ENCODE measurements at places on chromosomes 7 and 10.

DNA sequence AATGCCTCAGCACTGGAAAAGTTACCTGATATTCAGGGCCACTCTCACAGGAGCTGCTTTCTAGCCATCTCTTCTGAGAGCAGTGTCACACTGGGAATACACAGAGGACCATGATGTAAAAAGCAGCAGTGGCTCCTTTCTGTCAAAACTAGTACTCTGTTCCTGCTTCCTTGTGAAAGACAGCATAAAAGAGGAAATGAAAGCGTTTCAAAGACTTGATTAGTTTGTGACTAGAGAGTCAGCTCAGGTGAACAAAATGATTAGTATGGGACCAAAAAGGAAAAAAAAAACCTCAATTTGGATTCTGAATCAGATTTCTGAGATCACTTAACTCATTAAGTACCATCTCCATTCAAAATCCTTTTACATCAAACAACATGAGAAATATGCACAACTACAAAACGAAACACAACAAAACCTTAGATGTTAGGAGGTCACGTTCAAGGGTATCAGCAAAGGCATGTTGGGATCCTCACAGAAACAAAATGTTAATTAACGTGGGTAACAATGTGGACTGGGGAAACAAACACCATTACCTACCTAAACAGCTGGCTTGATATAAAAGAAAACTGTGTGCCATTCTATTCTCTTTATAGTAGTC is 103.7 kb downstream of the MACC1 start:
- DNase-seq: no peak

GRCh38 chr7:137147338-137147720 is 196.2 kb downstream of the PTN start:
- no peak for DNase-seq

DNA sequence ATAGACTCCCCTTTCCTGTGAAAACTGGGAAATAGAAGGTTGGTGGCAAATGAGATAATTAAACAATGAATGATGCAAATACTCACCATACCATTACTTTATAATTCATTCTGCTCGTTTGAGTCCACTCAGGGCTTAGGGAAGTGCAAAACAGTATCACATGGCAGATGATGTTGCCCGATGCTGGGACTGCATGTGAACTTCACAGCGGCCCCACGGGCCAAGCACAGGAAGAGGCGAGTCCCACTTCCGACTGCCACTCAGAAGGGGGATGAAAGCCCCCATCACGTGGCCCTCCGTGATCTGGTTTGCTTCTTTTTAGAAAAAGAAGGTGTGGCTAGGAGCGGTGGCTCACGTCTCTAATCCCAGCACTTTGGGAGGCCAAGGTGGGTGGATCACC is 71.5 kb downstream of the PRPF18 start:
- DNase-seq: no peak

DNA sequence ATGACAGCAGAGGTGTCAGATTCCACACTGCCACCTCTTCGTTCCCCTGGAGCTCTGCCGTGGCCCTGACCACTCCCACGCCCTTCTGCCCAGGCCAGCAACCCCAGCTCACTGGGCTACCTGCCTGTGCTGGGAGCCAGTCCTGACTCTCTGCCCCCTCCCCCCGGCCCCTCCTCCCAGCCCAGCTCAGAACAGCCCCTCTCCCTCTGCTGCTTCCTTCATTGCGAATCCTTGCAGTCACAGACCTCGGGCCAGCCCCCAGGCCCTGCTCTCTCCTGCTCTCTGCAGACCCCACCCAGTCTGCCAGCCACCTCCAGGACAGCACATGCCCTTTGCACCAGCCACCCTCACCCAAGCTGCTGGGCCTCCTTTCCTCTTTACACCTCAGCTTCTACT is 60.4 kb downstream of the TCERG1L start:
- no peak for DNase-seq

GRCh38 chr7:101546308-101546936 is 82.7 kb downstream of the MYL10 start:
- DNase-seq: no peak

GRCh38 chr7:157516311-157516710 is 179.5 kb downstream of the DNAJB6 start:
- no peak for DNase-seq

DNA sequence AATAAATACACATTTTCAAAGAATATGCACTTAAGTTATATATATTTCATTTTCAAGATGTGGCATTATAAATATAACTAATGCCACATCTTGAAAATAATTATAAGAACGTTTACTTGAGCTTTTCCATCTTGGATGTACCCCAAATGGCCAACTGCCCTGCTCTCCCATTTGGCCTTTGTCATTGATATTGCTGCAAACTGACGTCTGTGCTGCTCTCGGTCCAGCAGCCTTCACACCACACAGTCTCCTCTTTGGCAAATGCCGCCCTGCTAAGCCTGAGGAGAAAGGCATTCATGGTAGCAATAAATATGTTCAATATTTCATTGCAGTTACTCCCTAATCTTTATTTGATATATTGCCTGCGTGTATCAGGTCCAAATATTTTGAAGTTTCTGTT is 384.6 kb upstream of the ADARB2 start:
- DNase-seq: no peak

- no peak for DNase-seq
These were observed 40.2 kb downstream of the ANK3 start for GRCh38 chr10:60349426-60349825.

DNA sequence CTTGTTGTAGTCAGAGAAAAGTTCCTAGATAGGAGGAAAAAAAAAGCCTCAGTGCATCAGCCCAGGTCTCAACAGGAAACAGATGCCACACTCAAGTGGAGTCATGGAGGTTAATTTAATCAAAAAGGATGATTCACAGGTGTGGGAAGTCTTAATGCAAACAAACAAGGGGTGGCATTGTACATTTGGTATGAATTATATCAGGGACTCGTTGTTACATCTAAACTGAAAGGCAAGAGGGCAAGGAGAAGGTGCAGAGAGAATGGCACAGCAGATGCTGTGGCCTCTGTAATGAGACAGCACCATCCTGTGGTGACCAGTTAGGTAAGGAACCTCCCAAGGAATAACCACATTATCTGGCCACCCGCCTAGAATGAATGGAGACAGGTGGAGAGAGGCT is 133.7 kb downstream of the PTPRZ1 start:
- no peak for DNase-seq

- DNase-seq: no peak
These were observed 2.4 kb downstream of the NAT16 start for GRCh38 chr7:101177644-101178043.

DNA sequence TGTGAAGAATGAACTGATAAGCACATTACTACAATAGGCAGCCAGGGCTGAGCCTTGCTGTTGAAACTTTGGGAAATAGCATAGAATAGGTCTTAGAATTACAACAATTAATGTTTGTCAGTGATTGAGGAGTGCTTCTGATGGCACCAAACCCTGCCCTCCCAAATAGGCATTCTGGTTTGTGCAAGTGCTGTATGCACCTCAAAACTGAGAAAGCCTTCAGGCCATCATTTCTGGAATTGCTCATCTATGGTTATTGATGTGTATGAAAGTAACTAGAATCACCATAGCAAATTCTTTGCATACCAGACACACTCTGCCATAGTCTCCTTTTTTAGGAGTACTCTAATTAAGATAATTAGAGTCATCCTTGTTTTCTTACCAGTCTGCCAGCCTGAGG is 585.0 kb upstream of the MBL2 start:
- no peak for DNase-seq

DNA sequence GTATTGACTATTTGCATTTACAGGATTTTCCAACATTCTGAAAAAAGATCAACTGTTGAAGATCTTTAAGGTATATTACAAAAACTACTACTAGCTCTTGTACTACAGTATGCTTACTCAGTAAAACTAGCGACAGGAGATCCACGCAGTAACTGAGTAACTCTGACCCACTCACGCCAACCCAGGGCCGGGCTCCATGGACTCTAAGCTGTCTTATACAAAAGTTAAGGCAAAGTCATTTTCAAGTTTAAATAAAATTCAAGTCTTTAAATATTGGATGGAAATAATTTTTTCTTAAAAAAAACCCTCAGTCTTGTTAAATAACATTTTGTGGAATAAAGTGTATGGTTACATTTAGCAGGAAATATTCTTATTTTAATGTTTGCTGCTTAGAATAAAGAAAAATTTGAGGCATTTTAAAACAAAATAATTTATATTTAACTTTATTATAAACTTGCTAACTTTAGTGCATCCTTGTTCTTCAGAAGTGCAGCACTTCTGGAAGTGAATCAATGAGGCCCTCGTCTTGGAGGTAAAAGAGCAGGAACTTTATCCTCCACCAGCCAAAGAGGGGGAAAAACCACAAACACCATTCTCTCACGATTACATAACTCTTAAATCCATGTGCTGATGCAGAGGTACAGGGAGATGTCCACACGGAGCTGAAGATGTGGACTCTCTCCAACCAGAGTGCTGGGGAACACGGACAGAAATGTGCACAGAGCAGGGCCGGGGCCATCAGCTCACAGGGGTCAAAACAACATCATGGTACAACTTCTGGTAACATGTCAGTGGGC is 119.9 kb downstream of the LARP4B start:
- no peak for DNase-seq

DNA sequence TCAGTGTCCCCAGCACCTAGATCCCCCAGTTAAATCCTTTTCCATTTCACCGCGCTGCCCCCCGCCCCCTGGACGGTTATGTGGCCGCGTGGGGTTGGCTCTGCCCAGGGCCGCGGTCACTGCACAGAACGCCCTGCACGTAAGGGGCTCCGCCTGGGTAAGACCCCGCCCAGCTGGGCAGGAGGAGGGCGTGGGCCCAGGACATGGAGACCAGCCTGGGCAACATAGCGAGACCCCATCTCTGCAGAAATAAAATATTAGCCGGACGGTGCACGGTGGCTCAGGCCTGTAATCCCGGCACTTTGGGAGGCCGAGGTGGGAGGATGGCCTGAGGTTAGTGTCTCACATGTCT is 650 bp upstream of the ZFAND2A start:
- DNase-seq: no peak

- DNase-seq: peak; percentile 49
These were observed 16.4 kb downstream of the PRKRIP1 start for GRCh38 chr7:102412548-102412947.

DNA sequence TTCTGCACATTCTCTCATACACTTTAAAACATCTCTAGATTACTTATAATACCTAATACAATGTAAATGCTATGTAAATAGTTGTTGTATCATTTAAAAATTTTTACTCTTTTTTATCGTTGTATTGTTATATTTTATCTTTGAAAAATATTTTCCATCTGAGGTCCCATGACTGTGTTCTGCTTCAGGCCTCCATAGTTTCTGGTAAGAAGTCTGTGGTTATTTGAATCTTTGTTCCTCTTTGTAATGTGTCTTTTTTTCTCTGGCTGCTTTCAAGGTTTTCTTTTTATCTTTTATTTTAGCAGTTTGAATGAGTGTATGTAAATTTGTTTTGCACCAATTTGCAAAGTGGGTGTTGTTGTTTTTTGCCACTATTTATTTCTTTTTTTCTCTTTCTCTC is 263.1 kb downstream of the RPS24 start:
- no peak for DNase-seq

DNA sequence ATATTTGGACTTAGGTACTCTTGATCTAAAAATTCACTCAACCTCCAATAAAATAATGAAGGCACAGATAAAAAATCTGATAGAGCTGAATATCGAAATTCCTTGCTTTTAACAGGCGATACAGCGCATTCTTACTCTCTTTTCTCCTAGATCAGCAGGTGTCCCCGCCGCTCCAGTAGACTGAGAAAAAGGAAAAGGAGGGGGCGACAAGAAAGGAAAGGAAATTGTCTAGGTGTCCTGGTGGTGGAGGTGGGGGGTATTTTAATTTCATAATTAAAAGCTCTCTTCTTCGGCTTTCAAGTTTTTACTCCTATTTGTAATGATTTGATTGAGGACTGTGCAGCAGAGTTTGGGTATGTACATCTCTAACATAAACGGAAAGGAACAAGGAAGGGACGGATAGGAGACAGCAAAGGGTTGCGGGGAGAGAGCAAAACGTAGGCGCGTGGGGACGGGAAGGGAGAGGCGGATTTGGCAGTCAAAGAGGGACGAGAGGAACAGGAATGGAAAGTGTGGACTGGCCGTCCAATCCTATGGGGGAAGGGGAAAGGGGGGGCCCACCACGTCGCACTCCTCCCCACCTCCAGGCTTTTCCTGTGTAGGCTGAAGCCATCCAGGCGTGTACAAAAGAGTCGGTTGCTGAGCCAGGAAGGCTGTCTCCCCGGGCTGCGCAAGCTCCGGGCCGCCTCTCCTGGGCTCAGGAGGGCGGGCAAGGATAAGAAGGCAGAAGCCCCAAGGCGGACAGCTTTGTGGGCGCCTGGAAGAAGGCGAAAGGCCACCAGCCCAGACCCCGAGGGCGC is 875 bp upstream of the HECTD2 start:
- no peak for DNase-seq

- DNase-seq: no peak
These were observed 223.2 kb downstream of the FANK1 start for GRCh38 chr10:126119599-126119998.

DNA sequence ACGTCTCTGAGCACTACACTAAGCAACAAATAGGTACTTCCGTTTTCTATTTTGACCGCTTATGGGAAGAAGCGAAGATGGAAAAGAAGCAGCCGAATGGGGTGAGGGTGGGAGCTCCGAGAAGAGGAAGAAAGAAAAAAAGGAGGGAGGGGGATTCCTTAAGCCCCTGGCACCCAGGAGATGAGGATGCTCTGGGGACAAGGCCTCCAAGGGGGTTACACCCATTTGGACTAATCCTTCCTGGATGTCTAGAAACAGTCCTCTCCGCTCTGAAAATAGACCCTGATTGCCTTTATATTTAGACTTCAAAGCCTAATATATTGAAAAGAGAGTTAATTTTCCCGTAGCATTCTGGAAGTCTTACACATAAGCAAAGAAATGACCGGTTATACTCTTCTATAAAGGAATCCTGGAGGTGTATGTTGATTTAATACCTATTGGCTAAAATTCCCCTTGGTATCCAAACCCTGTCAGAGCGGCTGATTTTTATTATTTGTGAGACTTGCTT is 676 bp upstream of the HTR7 start:
- DNase-seq: no peak

GRCh38 chr10:42149027-42149700 is 489.2 kb downstream of the ZNF33B start:
- no peak for DNase-seq

GRCh38 chr10:57921140-57921539 is 346.6 kb downstream of the IPMK start:
- no peak for DNase-seq

DNA sequence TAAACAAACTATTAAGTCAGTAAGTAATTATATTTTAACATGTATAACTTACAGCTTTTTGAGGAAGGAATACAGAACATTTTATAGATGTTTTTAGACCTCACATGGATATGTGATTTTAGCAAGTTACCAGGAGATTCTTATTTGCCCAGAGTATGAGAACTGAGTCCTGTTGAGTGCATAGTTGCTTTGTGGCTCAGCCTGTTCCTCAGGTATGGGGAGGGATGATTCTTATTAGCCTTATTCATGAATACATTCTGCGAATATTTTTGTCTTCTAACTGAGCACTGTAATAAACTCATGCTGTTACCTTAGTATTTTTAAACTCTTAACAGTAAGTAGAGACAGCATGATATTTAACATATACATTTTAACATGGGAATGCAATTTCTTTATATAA is 17.9 kb downstream of the BTAF1 start:
- DNase-seq: no peak

- DNase-seq: no peak
These were observed 11.9 kb upstream of the DMTF1 start for GRCh38 chr7:87140271-87140748.
